ENCODE measurements at places on chromosomes 6 and 20. TPM values are rescaled to one million over a fixed set of nuclear protein-coding genes. Genes with fewer than 3 reads are reported as not detected.

DNA sequence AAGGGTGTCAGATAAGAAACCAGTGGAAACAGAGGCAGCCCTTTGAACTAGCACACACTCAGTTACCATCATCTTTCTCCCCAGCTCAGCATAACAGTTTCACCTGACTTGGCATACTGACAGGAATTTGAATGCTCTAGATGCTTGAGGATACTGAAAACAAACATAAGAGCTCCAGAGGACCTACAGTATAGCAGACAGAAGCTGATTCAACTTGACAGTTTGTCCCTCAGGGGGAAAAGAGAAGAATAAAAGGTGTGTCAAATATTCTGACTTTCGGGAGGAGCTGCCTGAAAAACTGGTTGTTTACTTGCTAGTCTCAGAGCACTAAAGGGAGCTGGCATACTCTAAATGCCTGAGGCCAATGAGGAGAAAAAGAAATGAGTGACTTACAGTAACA, 35.1 kb downstream of the EYS start:
- H3K4me1 ChIP-seq, result no peaks in the 10 kb centered on the region
- H3K27ac ChIP-seq, result no peak overlapping the region
- no peaks in the 10 kb centered on the region for H3K27me3 ChIP-seq
- H3K36me3 ChIP-seq, result no peaks in the 10 kb centered on the region

DNA sequence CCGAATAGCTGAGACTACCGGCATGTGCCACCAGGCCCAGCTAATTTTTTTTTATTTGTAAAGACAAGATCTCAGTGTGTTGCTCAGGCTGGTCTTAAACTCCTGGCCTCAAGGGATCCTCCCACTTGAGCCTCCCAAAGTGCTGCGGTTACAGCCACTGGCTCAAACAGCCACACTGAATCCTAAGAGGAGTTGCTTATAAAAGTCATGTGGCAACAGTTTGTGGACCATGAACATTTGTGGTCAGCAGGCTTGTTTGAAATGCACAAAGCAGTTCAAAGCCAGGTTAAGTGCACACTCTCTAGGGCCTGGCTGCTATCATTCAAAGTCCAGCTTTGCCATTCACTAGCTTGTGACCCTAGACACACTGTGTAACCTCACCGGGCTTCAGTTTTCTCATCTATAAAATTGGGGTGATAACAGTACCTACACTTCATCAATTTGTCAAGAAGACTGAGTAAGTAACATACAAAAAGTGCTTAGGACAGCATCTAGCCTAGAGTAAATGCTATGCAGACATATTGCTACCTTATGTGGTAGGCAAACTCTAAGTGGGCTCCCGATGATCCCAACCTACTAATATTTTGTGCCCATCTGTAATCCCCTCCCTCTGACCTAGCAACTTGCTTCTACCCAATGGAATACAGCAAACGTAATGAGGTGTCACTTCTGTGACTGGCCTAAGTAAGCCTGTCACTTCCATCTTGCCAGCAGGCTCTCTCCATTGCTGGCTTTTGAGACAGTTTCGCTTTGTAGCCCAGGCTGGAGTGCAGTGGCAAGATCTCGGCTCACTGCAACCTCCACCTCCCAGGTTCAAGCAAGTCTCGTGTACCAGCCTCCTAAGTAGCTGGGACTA, 122.9 kb downstream of the ZMYND8 start:
- H3K27ac ChIP-seq, result no peak overlapping the region
- DNase-seq, result no peak
- H3K36me3 ChIP-seq, result peaks cover 43% of the 10 kb centered on the region
- no peaks in the 10 kb centered on the region for H3K27me3 ChIP-seq
- H3K4me1 ChIP-seq, result no peaks in the 10 kb centered on the region
- H3K4me3 ChIP-seq, result no peak overlapping the region

GRCh38 chr6:148235446-148235845, 107.2 kb upstream of the SASH1 start:
- no peaks in the 10 kb centered on the region for H3K36me3 ChIP-seq
- DNase-seq, result no peak
- H3K27ac ChIP-seq, result no peak overlapping the region
- no peaks in the 10 kb centered on the region for H3K4me1 ChIP-seq
- no peak overlapping the region for H3K4me3 ChIP-seq
- peaks cover 17% of the 10 kb centered on the region for H3K27me3 ChIP-seq

GRCh38 chr6:165939047-165939446, 228.6 kb downstream of the TBXT start:
- no peak for DNase-seq
- no peaks in the 10 kb centered on the region for H3K27me3 ChIP-seq
- H3K4me3 ChIP-seq, result no peak overlapping the region
- no peaks in the 10 kb centered on the region for H3K36me3 ChIP-seq
- no peak overlapping the region for H3K27ac ChIP-seq

- no peaks in the 10 kb centered on the region for H3K27me3 ChIP-seq
- peak overlapping the region; percentile 95 for H3K27ac ChIP-seq
- DNase-seq, result no peak
- H3K4me1 ChIP-seq, result peaks cover 60% of the 10 kb centered on the region
Observed at GRCh38 chr20:46401478-46401860, 4.9 kb downstream of the ELMO2 start.

BFSP1 gene
- 0.17 TPM for total RNA-seq

DNA sequence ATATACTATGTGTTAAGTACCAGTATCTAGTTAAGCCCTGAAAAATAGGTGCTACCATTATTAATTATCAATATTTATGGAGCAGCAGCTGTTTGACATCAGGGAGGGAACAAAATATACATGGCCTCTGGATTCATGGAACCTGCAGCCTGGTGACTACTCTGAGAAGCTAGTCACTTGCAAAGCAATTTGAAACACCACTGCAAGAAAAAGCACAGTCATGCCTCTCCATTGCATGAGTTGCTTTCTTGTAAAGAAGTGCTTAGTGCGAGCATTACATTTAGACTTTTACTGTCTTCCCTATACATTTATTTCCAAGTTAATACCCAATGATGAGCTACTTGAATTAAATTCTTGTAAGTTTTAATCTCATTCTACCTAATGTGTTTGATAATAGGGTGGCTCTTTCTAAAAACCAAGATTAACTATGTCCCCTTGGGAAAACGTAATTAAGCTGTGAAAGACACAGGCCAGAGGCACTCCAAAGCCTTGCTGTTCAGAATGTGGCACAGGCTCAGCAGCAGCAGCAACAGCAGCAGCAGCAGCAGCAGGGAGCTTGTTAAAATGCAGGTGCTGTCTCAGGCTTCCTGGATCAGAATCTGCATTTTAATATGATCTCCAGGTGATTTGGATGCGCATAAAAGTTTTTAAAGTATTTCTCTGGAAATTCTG, 83.6 kb downstream of the PFDN4 start:
- no peak overlapping the region for H3K27ac ChIP-seq
- no peaks in the 10 kb centered on the region for H3K27me3 ChIP-seq
- no peaks in the 10 kb centered on the region for H3K36me3 ChIP-seq
- no peak for DNase-seq
- no peaks in the 10 kb centered on the region for H3K4me1 ChIP-seq

DNA sequence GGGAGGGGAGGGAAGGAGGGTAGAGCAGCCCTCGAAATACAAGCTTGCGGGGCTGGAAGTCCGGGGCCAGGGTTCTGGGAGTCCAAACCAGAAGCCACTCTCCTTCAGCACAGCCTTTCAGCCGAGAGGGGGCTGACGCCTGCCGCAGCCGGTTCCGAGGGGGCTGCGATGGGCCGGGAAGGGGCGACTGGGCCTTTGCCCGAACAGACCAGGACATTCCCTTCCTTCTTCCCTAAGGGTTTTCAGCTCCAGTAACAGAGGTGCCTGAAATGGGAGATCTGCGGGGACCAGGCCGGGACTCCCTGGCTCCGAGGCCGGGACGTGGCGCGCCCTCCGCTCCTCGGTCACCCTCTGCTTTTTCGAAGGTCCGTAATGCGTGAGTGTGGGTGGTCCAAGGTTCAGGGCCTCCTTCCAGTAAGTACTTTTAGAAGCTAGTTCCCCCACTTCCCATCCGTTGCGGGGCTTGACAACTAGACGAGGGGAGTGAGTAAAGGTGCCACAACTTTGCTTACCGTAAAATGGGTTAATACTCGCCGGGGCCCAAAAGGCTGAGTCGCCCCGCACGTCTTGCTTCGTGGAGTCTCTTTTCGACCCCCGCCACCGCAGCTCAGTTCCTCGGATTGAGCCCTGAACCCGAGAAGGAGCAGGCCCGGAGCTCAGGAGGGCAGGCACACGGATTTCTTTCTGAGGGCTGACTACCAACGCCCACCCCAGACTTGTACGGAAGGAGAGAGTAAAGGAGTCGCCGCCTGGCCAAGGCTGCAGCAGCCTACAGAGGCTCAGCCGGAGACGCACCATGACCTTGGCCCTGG, 2.9 kb upstream of the OLIG3 start:
- H3K36me3 ChIP-seq, result no peaks in the 10 kb centered on the region
- H3K4me1 ChIP-seq, result peaks cover 36% of the 10 kb centered on the region
- peak overlapping the region; percentile 67 for H3K4me3 ChIP-seq
- H3K27me3 ChIP-seq, result peaks cover 89% of the 10 kb centered on the region
- DNase-seq, result peak; percentile 40
- H3K27ac ChIP-seq, result no peak overlapping the region

DNA sequence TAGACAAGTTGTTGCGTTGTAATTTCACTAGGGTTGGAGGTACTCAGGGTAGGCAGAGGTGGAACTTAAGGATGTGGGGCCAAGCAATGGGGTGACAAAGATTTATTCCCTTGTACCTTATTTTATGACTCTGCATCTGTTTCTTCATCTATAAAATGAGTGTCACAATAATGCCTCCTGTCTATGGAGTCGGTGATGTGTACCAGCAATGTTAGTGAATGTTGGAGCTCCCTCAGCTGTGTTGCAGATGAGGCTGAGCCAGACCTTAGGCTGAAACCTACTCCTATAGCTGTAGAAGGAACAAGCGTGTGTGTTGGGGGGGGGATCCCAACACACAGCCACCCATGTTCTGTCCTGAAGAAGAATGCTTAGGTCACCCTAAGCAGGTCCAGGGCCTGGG, 4.5 kb downstream of the UBE2C start:
- H3K4me1 ChIP-seq, result peaks cover 18% of the 10 kb centered on the region
- no peak overlapping the region for H3K4me3 ChIP-seq
- DNase-seq, result no peak
- H3K27ac ChIP-seq, result no peak overlapping the region
- H3K36me3 ChIP-seq, result peaks cover 30% of the 10 kb centered on the region

- H3K27me3 ChIP-seq, result no peaks in the 10 kb centered on the region
- DNase-seq, result no peak
- H3K27ac ChIP-seq, result no peak overlapping the region
- H3K4me3 ChIP-seq, result no peak overlapping the region
- H3K36me3 ChIP-seq, result peaks cover 4% of the 10 kb centered on the region
- peaks cover 2% of the 10 kb centered on the region for H3K4me1 ChIP-seq
Observed at GRCh38 chr6:118980063-118980462, 45.1 kb upstream of the MCM9 start.

- H3K36me3 ChIP-seq, result peaks cover 6% of the 10 kb centered on the region
- H3K27me3 ChIP-seq, result peaks cover 2% of the 10 kb centered on the region
- no peak for DNase-seq
- no peak overlapping the region for H3K4me3 ChIP-seq
Observed at GRCh38 chr6:157751547-157752200, 71.4 kb upstream of the SNX9 start.

DNA sequence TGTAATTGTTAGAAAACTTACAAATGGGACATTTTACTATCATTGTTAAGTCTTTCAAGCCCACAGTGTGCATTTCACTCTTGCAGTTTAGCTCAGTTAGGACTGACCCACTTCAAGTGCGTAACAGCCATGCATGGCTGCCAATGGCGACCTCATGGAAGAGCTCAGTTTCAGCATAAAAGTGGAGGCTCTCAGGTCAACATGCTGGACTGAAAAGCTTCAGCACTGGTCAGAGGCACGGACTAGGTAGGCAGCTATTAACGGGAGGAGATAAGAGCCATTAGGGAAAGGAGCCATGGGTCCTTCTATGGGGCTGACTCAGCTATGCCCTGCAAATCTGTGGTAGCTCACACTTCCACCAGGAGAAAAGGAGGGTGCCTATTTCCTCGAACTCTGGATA, 101.8 kb downstream of the TTLL2 start:
- no peak overlapping the region for H3K4me3 ChIP-seq
- peaks cover 7% of the 10 kb centered on the region for H3K27me3 ChIP-seq
- no peaks in the 10 kb centered on the region for H3K4me1 ChIP-seq
- H3K27ac ChIP-seq, result no peak overlapping the region
- no peak for DNase-seq
- no peaks in the 10 kb centered on the region for H3K36me3 ChIP-seq

DNA sequence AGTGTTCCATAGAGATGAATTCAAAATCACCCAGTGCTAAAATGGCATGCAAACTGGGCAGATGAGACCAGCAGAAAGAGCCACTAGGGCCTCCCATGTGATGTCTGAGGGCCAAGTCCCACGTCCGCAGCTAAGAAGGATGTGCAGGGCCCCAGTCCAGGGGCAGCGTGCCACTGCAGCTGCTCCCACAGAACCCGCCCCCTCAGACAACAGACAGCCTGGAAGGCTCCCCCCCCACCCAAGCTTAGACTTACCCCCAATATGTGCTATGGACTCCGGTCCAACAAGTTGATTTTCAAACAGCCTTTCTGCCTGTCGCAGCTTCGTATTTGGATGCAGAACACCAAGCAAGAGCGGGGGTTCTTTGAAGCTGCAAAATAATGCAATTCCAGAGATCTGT, 14.0 kb downstream of the APMAP start:
- H3K36me3 ChIP-seq, result peaks cover 87% of the 10 kb centered on the region
- peaks cover 28% of the 10 kb centered on the region for H3K4me1 ChIP-seq
- H3K27ac ChIP-seq, result no peak overlapping the region
- H3K27me3 ChIP-seq, result no peaks in the 10 kb centered on the region
- no peak for DNase-seq

LBP gene
- not detected for total RNA-seq

NEURL2 gene
- 5.3 TPM for total RNA-seq

GRCh38 chr6:73636048-73636447, 17.7 kb downstream of the SLC17A5 start:
- DNase-seq, result no peak
- no peak overlapping the region for H3K27ac ChIP-seq
- H3K36me3 ChIP-seq, result peaks cover 13% of the 10 kb centered on the region
- H3K27me3 ChIP-seq, result no peaks in the 10 kb centered on the region
- peaks cover 4% of the 10 kb centered on the region for H3K4me1 ChIP-seq

GRCh38 chr6:109461733-109462526, 6.4 kb upstream of the MICAL1 start:
- no peaks in the 10 kb centered on the region for H3K27me3 ChIP-seq
- H3K27ac ChIP-seq, result peak overlapping the region; percentile 46
- DNase-seq, result no peak
- H3K36me3 ChIP-seq, result peaks cover 34% of the 10 kb centered on the region
- no peak overlapping the region for H3K4me3 ChIP-seq

IL17A gene
- total RNA-seq, result not detected

RBBP8NL gene
- not detected for total RNA-seq

CD24 gene
- total RNA-seq, result 0.68 TPM

GRCh38 chr6:16020259-16020658, 108.6 kb upstream of the MYLIP start:
- H3K36me3 ChIP-seq, result no peaks in the 10 kb centered on the region
- no peak overlapping the region for H3K27ac ChIP-seq
- DNase-seq, result no peak
- H3K27me3 ChIP-seq, result peaks cover under 1% of the 10 kb centered on the region
- no peaks in the 10 kb centered on the region for H3K4me1 ChIP-seq
- H3K4me3 ChIP-seq, result no peak overlapping the region

DNA sequence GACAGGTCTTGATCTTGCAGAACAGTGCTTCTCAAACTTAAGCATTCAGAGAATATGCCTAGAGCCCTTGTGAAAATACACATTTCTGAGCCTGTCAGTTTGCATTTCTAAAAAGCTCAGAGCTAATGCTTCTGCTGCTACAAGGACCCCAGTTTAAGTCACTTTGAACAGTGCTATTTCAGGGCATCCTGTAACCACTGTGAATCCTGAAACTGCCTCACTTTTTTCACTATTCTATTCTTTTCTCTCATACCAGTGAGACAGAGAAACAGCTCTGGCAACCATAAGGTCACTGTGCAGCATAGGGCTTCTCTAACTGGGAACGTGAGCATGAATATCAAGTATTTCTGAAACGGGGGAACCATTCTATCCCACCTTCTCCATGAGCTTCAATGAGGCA, 51.2 kb downstream of the LGSN start:
- no peak overlapping the region for H3K4me3 ChIP-seq
- no peak for DNase-seq
- no peaks in the 10 kb centered on the region for H3K27me3 ChIP-seq
- no peaks in the 10 kb centered on the region for H3K4me1 ChIP-seq

RIMS1 gene
- total RNA-seq, result not detected
